ENCODE measurements at places on chromosomes 12 and 14.

GRCh38 chr12:53113136-53113705 is 9.9 kb downstream of the SOAT2 start:
- peak; percentile 18 for DNase-seq

- no peak for DNase-seq
Observed at GRCh38 chr14:20609215-20610001, 18.2 kb upstream of the RNASE12 start.

DNA sequence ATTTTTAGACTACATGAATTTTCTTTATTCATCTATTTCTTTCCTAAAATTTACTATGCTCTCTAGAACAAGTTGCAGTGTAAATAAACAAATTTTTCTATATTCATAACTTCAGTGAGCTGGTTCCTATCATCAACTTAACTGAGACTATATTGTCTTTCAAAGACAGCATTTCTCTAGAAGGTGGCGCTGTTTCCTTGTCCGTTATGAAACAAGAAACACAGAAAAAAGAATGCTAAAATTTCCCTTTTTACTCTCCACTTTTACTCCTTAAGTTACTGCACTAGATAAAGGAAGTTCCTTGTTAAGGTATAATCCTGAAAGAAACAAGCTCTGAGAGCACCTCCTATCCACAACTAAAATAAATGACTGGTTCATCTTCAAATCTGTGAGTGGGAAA is 8.2 kb upstream of the CLEC2A start:
- DNase-seq = no peak

GRCh38 chr12:30859226-30859625 is 67.3 kb upstream of the TSPAN11 start:
- DNase-seq = no peak

GRCh38 chr14:88599326-88599725 is 36.5 kb downstream of the ZC3H14 start:
- no peak for DNase-seq

- no peak for DNase-seq
Observed at GRCh38 chr12:126926023-126926594, 1340.9 kb upstream of the TMEM132C start.

DNA sequence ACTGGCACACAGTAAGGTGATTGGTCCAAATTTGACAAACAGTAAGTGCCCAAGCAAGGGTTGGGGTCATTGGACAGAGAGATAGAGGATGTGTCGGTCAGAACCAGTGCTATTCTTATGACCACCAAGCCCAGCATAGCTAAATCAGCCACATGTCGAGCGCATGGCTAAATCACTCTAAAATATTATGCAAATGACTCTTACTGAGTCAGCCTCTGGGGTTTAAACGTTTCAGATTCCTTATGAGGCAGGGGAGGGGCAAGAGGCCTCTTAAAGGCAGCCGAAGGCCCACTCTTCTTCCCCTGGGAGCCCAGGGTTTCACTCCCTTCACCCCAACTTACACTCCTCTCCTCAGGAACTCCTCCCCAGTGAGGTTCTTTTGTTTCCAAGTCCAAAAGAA is 603 bp upstream of the ENDOU start:
- DNase-seq = no peak

GRCh38 chr12:132786192-132786591 is 24.6 kb upstream of the ANKLE2 start:
- DNase-seq = no peak

DNA sequence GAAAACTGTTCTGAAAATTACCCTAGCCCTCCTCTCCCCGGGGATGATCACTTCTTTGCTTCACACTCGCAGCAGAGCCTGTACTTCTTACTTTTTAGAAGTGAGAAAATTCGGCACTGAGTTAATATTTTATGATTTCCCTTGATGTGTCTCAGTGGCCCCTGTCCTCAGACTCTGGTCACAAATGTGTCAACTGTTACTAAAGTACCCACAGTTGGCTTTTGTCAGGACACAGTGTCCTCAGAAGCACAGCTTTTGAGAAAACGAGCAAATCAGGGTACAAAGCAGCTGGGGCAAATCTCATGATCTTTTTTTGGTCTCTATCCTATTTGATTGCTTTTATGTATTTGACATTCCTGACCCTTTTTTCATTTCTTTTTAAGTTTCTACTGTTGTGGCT is 142.5 kb downstream of the SYNE2 start:
- no peak for DNase-seq

GRCh38 chr12:32151552-32151951 is 44.9 kb downstream of the BICD1 start:
- no peak for DNase-seq

DNA sequence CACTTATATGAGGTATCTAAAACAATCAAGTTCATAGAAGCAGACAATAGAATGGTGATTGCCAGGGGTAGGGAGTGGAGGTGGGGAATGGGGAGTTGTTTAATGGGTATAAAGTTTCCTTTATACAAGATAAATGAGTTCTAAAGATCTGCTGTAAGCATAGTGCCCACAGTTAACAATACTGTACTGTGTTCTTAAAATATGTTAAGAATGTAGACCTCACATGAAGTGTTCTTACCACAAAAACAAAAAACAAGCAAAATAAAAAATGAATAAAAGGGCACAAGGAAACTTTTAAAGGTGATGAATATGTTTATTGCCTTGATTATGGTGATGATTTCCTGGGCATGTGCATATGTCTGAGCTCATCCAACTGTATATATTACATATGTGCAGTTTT is 211.8 kb downstream of the MSRB3 start:
- no peak for DNase-seq

DNA sequence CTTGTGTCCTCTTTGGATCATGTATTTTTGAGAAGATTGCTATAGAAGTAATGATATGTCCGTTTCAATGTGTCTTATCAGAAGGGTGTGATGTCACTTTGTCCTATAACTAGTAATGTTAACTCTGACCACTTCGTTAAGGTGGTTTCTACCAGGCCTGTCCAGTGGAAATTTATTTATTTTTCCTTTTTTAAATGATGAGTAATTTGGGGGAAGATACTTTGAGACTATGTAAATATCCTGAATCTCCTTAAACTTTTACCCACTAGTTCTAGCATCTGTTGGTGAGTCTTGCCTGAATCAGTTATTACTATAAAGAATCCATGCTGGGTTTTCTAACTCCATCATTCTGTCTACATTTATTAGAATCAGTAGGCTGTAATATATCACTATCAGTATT is 15.3 kb downstream of the EP400 start:
- no peak for DNase-seq

- DNase-seq = no peak
Observed at GRCh38 chr12:123748661-123749060, 13.4 kb upstream of the DNAH10 start.

- no peak for DNase-seq
Observed at GRCh38 chr12:95259368-95259767, 41.8 kb downstream of the VEZT start.

DNA sequence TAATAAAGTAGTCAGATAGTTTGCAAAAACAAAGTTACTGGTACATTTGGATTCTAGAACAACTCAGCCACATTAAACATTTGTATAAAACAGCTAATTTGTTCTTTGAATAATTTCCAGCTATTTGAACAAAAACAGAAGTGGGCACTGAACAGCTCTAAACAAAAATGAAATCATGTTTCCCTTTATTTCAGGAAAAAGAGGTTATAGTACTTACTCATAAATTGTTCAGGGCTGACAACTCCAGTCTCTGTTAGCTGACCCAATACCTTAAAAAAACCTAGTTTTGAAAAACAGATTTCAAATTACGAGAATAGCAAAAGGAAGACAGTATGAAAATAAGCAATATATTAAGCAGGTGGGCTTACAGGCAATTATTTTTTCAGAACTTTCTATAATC is 8.2 kb downstream of the GNPNAT1 start:
- no peak for DNase-seq

DNA sequence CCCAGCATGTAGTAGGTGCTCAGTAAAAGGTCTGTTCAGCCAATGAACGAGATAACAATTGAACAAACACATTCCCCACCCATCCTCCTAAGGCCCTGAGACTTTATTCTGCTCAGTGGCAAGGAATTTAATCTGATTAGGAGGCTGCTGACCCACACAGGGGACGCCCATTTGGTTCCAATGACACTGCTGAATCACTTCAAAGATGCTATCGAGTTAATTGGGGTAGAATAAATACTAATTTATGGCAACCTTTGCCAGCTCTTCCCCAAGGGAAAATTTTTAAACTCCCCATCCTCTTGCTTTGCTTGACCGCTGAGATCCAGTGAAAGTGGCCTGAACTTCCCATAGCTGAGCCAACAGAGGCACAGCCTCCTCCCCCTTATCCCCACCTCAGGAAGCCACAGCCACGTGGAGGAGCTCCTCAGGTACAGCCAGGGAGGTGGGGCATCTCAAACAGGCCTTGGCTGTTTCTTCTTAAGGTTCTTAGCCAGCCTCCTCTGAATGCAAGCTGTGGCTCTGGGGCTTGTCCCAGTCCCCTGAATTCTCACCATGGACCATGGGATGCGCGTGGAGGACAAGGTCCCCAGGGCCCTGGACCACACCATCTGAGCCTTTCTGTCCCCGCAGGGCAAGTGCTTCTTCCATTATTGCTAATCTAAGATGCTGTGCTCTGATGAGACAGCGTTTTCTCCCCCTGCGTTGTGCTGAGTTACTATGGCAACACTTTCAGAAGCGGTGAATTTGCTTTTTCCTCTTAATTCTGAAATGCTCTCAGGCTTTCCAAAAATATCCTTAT is 26.7 kb downstream of the C14orf132 start:
- DNase-seq = peak; percentile 45

- no peak for DNase-seq
Observed at GRCh38 chr14:74952697-74953484, 2.5 kb downstream of the PGF start.

GRCh38 chr12:94218233-94218632 is 69.9 kb downstream of the PLXNC1 start:
- no peak for DNase-seq

All from mesenteric fat pad (tissue), 1 donor.